DMS 273 treated with DMSO at 0.1 percent for 48 hours (cell line): ENCODE measurements at places on chromosomes 2 and 18.

DNA sequence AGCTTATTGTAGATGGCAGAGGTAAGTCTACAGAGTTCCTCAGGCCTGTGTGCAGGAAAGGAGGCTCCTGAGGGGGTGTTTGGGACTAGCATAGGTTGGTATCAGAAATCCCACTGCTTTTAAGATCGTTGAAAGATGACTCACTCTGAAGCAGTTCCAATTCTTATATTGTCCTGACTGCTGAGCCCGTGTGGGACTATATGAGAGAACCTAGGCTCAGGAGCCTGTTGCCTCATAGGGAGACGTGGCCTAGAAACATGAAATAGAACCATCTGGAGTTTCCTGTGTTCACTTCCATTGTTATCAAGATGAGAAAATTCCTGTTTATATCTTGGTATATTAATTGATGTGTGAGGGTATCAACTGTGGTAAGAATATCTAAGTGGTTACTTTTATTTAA is 5.7 kb downstream of the CCT7 start:
- DNase-seq, result no peak

- no peak for DNase-seq
Observed at GRCh38 chr2:121877366-121877765, 121.9 kb downstream of the TSN start.

GRCh38 chr2:161161074-161161706 is 962 bp downstream of the TANK start:
- DNase-seq, result no peak

DNA sequence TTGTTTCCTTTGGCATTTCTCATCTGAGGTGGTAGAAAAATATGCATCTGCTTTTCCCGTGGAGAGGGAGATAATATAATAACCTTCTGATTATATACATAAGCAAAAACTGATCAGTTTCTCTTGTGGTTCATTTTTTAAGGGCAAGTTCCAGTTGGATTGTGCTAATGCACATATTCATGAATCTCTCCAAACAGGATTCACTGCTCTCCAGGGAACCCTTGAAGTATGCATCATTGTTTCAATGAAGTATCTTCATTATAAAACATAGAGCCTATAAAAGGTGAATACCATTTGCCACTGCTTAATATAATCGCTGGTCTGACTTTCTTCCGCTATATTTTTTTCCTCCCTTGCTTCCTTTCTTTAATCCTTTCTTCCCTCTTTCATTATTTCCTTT is 384.7 kb downstream of the FIGN start:
- DNase-seq, result no peak

DNA sequence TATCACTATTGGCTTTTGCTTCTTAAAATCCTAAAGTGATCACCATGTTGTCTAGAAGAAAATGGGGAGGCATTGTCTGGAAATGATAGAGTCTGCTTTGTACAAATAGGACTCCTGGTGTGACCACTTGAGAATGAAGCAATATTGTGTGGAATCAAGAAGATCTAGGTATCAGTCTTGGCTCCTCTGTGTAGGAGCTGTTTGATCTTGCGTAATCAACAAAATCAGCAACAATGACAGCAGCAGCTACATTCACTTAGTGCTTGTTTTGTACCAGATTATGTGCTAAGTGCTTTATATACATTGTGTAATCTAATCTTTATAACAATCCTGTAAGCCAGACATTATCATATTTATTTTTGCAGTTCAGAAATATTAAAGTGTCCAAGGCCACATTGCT is 17.8 kb downstream of the NCOA1 start:
- DNase-seq, result no peak

- no peak for DNase-seq
Observed at GRCh38 chr2:196137271-196137670, 34.1 kb downstream of the STK17B start.

- DNase-seq, result no peak
Observed at GRCh38 chr2:198659096-198659870, 798.5 kb downstream of the SATB2 start.

GRCh38 chr2:230696670-230697069 is 16.0 kb upstream of the CAB39 start:
- DNase-seq, result no peak

- DNase-seq, result no peak
Observed at GRCh38 chr18:48391868-48392267, 17.3 kb downstream of the ZBTB7C start.

- DNase-seq, result no peak
Observed at GRCh38 chr2:190678444-190679162, 29.7 kb downstream of the NAB1 start.

- no peak for DNase-seq
Observed at GRCh38 chr2:232930059-232930400, 60.0 kb downstream of the SNORC start.

DNA sequence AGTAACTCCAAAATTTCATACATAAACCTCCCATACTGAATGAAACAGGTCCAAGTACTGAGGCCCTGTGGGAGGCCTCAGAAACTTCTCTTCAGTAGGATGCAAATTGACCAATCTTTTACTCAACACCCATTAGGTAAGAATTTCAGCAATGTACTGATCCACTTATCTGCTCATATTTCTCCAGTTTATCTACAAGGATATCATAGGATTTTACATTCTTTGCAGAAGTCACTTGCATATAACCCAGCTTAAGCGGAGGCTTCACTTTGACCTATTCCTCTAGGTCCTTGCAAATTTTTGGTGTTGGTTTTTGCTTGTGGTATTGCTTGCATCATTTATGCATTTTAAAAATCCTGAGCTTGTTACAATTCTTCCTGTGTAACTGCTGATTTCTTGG is 28.8 kb upstream of the SLC3A1 start:
- no peak for DNase-seq

DNA sequence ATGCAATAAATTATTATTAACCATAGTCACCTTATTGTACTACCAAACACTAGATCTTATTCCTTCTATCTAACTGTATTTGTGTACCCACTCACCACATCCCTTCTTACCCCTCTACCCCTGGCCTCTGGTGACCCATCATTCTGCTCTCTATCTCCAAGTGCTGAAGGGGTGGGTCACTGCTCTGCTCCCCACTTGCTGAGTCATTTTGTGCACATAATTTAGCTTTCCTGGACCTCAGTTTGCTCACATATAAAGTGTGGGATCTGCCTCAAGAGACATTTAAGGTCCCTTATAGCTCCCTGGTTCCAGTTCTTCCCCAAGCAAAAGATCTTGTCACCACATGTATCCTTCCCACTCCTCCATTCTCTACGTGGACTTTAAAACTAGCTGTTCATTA is 169.4 kb downstream of the ZNF385B start:
- no peak for DNase-seq

- no peak for DNase-seq
Observed at GRCh38 chr18:14949800-14950664, 202.1 kb downstream of the ANKRD30B start.

DNA sequence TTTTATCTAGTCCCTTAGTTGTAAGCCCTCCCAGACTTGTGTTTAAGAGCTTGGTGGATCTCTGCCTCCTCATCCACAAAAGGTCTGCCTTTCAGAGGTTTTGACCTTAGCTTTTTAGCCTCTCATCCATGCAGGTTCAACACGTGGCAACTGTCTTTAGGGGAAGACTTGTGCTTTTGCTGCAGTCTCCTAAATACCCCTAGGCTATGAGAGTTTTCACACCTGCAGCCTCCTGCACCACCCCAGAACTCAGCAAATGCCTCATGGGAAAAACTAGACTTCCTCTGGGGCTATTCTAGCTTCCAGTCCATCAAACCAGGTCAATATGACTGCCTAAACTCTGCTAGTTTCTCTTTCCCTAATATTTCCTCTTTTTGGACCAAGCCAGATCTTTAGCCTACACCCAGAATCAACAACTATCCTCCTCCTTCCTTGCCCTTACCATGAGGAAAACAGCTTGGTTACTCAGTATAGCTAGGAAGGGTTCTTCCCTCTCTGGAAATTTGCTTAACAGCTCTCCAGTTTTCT is 132.3 kb upstream of the RIOK3 start:
- no peak for DNase-seq

- DNase-seq, result no peak
Observed at GRCh38 chr2:110819711-110820110, 87.3 kb downstream of the ACOXL start.

- no peak for DNase-seq
Observed at GRCh38 chr2:20443276-20443920, 3.5 kb upstream of the RHOB start.

- DNase-seq, result no peak
Observed at GRCh38 chr18:8826971-8827370, 121.6 kb downstream of the MTCL1 start.

GRCh38 chr2:238873381-238873801 is 25.5 kb downstream of the TWIST2 start:
- no peak for DNase-seq

DNA sequence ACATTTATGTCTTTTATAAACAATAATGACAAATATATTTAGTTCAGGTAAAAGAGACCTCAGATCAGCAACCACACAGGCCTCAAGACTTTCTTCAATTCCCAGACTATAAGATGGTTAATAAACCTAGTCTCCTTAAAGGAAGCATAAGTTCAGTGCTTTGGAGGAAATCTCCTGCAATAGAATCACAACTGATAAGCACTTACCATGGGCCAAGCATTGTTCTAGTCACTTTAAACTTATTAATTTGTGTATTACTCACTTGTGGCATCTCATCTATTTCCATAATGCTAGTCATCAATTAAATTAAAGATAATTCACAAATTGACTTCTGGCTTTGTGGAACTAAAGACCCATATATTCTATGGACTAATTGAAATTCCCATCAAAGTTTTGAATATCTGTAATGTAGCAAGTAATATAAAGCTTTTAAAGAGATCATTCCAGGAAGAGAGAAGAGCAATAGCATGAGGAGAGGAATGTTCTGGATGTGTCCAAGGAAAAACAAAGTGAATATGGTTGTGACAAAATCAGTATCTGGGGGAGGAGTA is 42.2 kb downstream of the COL3A1 start:
- no peak for DNase-seq

- no peak for DNase-seq
Observed at GRCh38 chr2:238325694-238326093, 5.4 kb downstream of the TRAF3IP1 start.
